Esophagus squamous epithelium (tissue), 5 donors: ENCODE measurements at places on chromosomes 4 and X. TPM values are rescaled to one million over a fixed set of nuclear protein-coding genes. Genes with fewer than 3 reads are reported as not detected.

DNA sequence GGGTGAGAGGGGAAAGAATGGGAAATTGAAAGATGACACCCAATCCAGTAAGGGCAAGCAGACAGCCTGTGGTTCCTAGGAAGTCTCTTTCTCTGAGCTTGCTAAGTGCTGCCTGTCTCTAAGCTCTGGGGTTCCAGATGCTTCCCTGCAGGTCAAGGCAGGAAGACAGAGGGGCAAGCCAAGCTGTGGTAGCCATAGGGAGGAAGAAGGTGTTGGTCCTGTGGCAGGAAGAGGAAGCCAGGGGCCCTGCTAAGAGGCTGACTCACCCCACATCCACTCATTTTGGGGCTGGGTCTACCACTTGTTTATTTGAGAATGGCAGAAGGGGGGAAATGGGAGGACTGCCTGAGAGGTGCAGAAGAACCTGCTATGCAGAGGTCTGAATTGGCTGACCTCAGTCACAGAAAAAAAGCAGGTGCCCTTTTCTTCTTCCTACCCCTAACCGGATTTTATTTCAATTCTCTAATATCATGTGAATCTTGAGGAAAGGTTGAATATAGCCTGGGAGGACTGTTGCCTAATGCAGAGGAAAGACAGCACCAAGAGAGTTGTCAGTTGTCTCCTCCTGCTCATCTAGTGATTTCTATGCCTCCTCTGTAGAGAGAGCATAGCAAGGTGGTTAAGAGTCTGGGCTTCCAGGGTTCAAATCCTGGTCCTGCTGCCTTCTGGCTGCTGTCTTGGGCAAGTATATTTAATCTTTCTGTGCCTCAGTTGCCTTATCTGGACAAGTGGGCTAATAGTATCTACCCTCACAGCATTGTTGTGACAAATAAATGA, 27.4 kb downstream of the HOPX start:
- no peak for DNase-seq
- peaks cover 14% of the 10 kb centered on the region for H3K4me1 ChIP-seq
- H3K27ac ChIP-seq: no peak overlapping the region
- H3K4me3 ChIP-seq: no peak overlapping the region
- H3K36me3 ChIP-seq: no peaks in the 10 kb centered on the region

DNA sequence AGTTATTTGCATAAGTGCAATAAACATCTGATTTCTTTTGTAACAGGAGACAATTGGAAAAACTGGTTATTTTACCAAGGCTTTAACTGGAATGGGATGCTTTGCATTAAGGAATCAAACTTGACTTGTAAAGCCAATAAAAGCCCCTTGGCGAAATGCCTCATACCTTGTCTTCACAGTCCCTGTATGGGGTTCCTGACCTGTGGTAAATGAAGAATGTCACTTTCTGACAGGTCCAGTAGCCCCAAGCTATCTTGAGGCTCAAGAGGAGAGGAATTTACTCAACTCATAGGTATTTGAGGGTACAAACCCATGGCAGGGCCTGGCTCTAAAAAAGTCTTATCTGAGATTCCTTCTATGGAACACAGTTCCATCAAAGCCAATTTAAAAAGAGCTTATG, 78.0 kb downstream of the ACOX3 start:
- no peak overlapping the region for H3K4me3 ChIP-seq
- no peaks in the 10 kb centered on the region for H3K27me3 ChIP-seq
- H3K4me1 ChIP-seq: peaks cover 7% of the 10 kb centered on the region
- H3K27ac ChIP-seq: no peak overlapping the region

DNA sequence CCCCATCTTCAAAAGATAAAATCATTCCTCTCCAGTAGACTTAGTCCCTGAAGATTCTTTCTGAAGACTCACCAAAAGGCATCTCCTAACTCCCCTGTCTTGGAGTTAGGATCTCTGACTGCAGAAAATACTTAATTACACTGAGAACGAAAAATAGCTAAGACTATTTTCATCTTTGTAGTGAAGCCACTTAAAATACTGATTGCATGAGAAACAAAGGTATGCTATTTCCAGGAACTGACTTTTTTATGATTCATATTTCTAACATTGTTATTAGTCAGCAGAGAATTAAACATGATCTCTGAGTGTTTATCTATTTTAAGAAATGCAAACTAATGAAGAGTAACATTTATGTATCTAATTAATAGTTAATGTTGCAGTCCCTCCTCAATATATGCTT, 71.8 kb upstream of the NR3C2 start:
- H3K27ac ChIP-seq: no peak overlapping the region
- H3K36me3 ChIP-seq: no peaks in the 10 kb centered on the region
- no peak overlapping the region for H3K4me3 ChIP-seq
- no peaks in the 10 kb centered on the region for H3K4me1 ChIP-seq
- H3K27me3 ChIP-seq: no peaks in the 10 kb centered on the region

The MAGEA10 gene
- total RNA-seq: not detected

DNA sequence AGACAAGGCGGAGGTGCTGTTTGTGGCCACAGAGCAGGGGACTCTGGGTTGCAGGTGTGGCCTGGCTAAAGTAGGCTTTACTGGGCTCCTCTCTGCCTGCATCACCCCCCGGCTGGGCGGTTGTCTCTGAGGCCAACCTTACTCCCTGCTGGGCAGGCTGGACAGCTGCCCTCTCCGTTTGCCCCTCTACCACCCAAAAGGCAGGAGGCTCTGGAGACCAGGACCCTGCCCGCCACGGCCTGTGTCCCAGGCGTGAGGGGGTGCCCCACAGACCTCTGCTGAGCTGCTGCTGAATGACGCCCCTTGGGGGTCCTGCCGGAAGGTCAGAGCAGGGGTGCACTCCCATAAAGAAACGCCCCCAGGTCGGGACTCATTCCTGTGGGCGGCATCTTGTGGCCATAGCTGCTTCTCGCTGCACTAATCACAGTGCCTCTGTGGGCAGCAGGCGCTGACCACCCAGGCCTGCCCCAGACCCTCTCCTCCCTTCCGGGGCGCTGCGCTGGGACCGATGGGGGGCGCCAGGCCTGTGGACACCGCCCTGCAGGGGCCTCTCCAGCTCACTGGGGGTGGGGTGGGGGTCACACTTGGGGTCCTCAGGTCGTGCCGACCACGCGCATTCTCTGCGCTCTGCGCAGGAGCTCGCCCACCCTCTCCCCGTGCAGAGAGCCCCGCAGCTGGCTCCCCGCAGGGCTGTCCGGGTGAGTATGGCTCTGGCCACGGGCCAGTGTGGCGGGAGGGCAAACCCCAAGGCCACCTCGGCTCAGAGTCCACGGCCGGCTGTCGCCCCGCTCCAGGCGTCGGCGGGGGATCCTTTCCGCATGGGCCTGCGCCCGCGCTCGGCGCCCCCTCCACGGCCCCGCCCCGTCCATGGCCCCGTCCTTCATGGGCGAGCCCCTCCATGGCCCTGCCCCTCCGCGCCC, 920 bp downstream of the HTT-AS start:
- H3K27me3 ChIP-seq: no peaks in the 10 kb centered on the region
- DNase-seq: no peak
- peaks cover 5% of the 10 kb centered on the region for H3K4me1 ChIP-seq
- peak overlapping the region; percentile 84 for H3K4me3 ChIP-seq
- peak overlapping the region; percentile 97 for H3K27ac ChIP-seq

GRCh38 chr4:4914965-4915845, 55.7 kb downstream of the MSX1 start:
- no peak overlapping the region for H3K4me3 ChIP-seq
- no peaks in the 10 kb centered on the region for H3K36me3 ChIP-seq
- no peak for DNase-seq
- H3K4me1 ChIP-seq: no peaks in the 10 kb centered on the region

DNA sequence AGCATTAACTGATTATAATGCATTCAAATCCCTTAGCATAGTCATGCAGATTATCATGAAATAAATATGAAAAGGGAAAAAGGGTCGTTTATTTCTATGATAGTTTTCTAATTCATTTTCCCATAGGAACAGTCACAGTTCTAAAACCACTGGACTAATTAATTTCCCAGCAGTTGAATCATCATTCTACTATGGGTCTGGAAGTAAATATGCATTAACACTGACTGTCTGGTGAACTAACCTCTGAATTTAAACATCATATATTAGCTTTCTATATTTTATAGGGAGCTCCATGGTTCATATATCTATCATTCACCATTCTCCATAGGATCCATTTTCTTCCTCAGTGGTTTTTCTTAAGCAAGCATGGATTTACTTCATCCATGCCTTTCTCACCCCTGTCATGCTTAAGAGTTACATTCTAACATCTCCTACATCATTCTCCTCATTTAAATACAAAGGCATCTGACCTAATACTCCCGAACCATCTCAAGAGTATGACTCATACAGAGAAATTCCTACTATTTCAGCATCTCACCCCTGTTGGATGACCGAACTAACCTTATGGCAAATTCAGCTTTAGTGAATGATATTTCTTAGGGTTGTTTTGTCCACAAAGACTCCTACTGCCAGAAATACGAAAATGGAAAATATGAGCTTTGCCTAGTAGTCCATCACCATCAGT, 198.7 kb upstream of the ADAMTS3 start:
- no peak overlapping the region for H3K4me3 ChIP-seq
- no peaks in the 10 kb centered on the region for H3K27me3 ChIP-seq
- H3K27ac ChIP-seq: no peak overlapping the region
- H3K4me1 ChIP-seq: no peaks in the 10 kb centered on the region

DNA sequence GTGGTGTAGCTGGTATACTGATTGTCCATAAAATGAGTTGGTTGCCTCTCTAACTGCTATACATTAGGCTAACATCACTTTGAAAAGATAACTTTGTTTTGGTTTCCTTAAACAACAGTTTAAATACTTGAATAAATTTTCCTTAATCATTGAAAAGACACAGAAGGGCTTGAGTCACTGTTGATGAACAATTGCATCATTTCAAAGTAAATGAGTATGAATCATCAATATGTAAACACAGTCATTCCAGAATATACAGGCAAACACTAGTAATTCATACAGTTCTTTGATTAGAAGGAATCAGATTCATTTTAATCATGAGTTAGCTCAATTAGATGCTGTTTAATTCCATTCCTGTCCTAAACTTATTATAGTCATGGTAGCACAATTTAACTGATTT, 160.6 kb downstream of the AFF2 start:
- DNase-seq: no peak
- no peaks in the 10 kb centered on the region for H3K27me3 ChIP-seq
- H3K4me1 ChIP-seq: no peaks in the 10 kb centered on the region
- H3K27ac ChIP-seq: no peak overlapping the region
- H3K36me3 ChIP-seq: no peaks in the 10 kb centered on the region

DNA sequence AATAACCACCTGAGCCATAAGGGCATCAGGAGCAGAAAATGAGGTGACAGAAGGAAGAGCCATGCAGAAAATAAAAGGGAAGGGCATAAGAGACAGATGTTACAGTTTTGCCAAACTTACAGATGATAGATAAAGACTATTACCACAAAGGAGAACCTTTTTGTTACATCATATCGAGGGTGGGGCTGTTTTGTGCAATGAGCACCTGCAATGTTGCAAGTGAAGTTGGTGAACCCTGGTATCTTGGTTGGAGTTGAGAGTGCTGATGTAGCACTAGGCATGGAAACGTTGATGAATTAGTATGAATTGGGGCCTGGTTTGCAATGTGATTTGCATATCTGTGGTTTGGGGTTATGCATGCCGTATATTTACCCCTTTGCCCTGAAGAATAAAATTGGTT, 119.8 kb upstream of the TEX13D start:
- no peaks in the 10 kb centered on the region for H3K36me3 ChIP-seq
- no peaks in the 10 kb centered on the region for H3K27me3 ChIP-seq
- H3K4me3 ChIP-seq: no peak overlapping the region

DNA sequence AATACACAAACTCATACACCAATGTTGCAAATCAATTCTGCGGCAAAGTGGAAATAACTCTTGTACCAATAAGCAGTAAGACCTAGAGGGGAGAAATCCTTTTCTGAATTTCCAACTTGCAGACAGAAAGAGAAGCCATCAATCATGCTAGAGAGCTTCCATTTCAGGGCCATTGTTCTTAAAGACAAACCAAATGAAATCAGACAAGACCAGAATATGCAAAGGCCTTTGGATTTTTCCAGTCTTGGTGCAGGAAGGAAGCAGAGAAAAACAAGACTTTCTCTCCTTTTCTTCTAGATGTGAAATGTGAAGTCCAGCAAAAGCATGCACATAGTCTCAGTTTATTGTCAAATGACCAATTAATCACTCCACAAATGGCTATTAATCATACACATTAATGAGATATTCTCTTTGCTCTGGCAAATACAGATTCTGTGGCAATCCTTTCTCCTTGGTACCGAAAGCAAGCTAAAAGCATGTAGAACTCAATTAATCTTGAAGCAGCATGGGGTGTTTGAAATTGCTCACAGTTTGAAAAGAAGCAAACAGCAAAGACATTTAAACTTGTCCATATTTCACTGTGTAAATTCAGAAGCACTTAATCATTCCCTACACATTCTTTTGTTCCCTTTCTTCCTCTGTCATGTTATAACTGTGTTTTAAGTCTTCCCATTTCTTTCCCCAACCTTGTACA, 466.1 kb downstream of the GPAT3 start:
- H3K4me3 ChIP-seq: no peak overlapping the region
- H3K27me3 ChIP-seq: no peaks in the 10 kb centered on the region
- no peaks in the 10 kb centered on the region for H3K36me3 ChIP-seq
- no peaks in the 10 kb centered on the region for H3K4me1 ChIP-seq

DNA sequence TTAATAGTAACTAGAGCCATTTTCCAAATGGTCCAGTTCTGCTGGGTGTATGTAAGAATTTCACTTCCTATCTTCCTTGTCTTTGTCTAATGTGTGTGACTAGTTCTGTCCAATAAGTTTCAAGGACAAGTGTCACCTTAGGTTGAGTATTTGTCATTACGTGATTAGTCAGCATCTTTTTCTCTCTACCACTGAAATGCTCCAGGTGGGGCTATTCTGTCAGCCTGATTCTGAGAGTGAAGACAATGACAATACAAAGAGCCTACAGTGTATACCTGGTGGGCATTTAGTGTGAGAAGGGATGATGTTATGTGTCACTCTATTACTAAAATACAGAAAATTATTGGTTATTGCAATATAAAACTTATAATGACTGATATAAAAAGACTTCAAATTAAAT, 876.3 kb downstream of the C4orf33 start:
- no peaks in the 10 kb centered on the region for H3K27me3 ChIP-seq
- H3K36me3 ChIP-seq: no peaks in the 10 kb centered on the region
- H3K4me1 ChIP-seq: no peaks in the 10 kb centered on the region
- DNase-seq: no peak
